Activated gamma-delta T cell (primary cell): ENCODE measurements at places on chromosomes 5 and 9.

- no peak for DNase-seq
Observed at GRCh38 chr5:117837786-117838185, 1150.6 kb downstream of the DTWD2 start.

GRCh38 chr9:132973713-132974112 lies 4.8 kb upstream of the GFI1B start:
- no peak for DNase-seq

GRCh38 chr9:95727947-95728520 lies 147.5 kb upstream of the ERCC6L2 start:
- no peak for DNase-seq

- DNase-seq: no peak
Observed at GRCh38 chr9:128383791-128384190, 12.6 kb downstream of the URM1 start.

DNA sequence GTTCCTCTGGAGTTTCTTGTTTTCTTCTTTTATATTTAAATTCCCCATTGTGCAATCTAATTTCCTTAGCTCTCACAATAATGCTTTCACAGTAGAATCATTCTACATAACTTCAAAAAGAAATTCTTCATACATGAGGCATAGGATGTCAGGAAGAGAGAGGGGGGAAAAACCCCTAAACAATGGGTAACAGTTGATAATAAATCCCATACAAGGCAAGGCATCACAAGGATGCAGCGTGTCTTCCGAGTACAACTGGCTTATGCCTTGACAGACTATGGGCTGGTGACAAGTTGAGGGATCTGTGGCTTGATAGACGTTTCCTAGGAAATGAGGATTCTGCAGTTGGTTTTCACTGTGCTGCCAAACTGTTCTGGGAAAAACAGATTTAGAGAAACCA lies 247.4 kb downstream of the ARL15 start:
- no peak for DNase-seq

DNA sequence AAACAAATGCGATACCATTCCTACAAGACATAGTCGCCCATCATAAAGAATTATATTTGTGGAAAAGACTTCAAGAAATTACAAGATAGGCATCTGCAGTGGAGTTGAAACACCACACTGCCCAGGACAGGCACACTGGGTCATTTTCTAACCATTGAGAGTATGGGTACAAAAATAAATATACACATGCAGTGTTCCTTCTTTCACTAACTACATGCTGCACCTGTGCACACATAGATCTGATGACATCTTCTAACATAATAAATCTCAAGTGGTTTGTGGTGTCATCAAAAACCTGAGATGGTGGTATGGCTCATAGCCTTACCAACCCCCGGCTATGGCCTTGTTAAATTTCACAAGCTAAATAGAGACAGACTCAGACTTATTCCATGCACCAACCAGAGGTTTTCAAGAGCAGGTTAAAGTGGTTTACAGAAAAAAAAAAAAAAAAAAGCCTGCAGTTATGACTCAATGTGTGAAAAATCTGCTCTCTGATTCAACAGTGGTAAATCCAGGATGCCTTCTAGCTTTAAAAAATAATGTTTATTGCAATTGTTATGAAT lies 12.4 kb upstream of the NFIB start:
- no peak for DNase-seq

GRCh38 chr5:136329484-136330190 lies 35.7 kb downstream of the TRPC7 start:
- no peak for DNase-seq

DNA sequence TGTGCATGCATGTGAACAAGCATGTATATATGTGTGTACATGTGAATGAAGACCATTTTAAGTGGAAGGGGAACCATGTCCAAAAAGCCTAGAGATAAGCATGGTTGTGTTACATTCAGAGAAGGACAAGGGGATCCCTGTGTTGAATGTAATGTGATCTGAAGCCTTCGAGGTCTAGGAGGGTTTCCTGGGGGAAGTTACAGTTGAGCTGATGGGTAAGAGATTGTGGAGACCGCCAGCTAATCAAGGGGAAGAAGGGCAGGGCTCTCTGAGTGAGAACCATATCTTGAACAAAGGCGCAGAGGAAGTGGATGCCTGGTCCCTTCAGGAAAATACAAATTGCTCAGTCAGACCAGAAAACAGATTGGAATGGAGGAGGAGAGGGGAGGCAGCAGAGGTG lies 45.5 kb upstream of the TNFSF15 start:
- DNase-seq: no peak

DNA sequence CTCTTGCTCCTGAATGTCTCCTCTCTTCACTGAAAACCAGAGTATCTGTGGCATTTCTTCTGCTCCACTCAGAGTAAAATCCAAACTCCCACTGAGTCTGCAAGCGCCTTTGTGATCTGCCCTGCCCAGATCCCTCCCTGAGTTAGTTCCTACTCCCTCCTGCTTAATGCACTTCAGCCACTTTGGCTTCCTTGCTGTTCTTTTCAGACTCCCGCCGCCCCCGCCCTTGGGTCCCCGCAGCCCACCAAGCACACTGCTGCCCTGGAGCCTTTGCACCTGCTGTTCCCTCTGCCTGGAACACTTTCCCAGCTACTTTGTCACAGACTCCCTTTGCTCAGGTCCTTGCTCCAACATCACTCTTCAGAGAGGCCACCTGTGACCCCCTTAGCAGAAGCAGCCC lies 127.2 kb upstream of the SLC25A48 start:
- no peak for DNase-seq

GRCh38 chr5:147805030-147805454 lies 22.5 kb upstream of the JAKMIP2 start:
- DNase-seq: no peak

GRCh38 chr9:114374936-114375335 lies 12.8 kb downstream of the AKNA start:
- no peak for DNase-seq

DNA sequence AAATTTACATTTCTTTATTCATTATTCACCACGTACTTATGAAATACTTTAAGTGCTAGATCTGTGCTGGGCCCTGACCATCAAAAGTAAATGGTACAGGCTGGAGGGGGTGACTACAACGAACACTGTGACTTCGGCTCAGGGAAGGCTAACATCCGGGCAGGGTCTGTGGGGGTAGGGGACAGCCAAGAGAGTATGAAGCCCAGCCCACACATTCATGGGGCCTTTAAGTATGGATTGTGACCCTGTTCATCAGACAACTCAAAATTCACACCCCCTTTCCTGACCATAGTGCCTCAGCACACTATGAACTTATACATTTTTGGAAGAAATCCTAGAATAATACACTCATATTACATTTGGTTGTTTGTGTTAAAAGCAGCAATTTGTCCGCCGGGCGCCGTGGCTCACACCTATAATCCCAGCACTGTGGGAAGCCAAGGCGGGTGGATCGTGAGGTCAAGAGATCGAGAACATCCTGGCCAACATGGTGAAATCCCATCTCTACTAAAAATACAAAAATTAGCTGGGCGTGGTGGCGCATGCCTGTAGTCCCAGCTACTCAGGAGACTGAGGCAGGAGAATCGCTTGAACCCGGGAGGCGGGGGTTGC lies 33.3 kb downstream of the MORN5 start:
- no peak for DNase-seq

DNA sequence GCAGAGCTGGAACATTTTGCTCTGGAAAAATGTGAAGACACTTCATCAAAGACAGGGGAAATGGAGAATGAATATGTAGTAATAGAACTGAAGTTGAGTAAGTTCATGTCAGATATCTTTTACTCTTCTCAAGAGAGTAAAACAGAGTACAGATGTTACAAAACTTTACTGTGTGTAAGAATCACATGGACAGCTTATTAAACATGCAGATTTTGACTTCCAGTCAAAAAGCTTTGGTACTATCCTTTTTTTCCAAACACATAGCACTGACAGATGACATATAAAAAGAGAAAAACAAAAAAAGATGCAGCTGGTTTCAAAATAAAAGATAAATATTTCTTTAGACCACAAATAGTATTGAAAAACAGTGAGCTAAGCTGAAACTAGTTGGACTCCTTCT lies 115.4 kb downstream of the FBN2 start:
- no peak for DNase-seq

DNA sequence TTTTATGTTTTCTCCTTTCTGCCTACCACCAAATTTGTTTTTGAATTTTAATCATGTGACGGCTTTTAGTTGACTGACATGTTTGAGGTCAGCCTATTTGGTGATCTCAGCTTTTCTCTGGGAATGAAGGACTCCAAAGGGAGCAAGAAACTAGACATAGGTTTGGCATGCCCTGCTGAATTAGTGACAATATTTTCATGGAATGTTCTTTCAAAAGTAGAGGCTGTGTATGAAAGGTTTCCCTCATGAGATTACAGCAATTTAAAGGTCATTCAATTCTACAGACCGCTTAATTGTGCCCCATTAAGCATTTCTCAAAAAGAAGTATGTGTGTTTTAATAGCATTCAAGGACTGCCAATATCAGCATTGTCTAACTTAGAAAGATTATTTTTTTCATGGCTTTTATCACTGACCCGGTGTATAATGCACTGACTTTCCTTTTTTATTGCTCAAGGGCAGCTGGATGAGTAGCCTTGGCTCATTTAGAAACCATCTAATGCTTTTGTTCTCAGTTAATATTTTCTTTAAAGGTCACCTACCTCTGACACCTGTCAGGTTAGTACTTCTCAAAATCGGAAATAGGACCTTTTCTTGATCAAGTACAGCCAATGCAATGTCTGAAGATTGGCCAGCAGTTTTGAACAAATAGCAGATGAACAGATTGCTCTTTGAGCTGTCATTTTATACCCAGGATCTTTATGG lies 8.1 kb upstream of the MLLT3 start:
- DNase-seq: no peak

- DNase-seq: no peak
Observed at GRCh38 chr9:85212887-85213286, 528.9 kb downstream of the AGTPBP1 start.

- DNase-seq: no peak
Observed at GRCh38 chr9:2066312-2067273, 51.4 kb downstream of the SMARCA2 start.

GRCh38 chr5:71778678-71779276 lies 59.7 kb downstream of the CARTPT start:
- no peak for DNase-seq

- no peak for DNase-seq
Observed at GRCh38 chr5:84821924-84822323, 437.2 kb upstream of the EDIL3 start.

GRCh38 chr9:76883341-76883855 lies 22.5 kb downstream of the PRUNE2 start:
- no peak for DNase-seq

DNA sequence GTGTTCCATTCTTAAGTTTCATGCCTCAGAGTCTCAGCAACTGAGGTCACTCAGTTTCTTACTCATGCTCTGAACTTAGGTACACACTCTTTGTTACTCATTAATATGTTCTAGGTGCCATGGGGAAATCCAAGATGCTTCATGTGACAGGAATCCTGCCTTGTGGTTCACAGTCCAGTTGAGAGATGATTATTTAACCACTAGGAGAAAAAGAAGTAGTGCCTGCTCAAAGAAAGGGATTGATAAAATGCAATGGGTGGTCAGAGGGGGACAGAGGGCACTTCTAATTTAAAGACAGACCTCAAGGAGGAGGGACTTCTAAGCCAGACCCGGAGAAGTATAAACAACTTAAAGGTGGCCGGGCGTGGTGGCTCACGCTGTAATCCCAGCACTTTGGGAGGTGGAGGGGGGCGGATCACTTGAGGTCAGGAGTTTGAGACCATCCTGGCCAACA lies 69.0 kb downstream of the UGCG start:
- DNase-seq: no peak

- no peak for DNase-seq
Observed at GRCh38 chr9:18799428-18799827, 233.6 kb downstream of the SAXO1 start.

DNA sequence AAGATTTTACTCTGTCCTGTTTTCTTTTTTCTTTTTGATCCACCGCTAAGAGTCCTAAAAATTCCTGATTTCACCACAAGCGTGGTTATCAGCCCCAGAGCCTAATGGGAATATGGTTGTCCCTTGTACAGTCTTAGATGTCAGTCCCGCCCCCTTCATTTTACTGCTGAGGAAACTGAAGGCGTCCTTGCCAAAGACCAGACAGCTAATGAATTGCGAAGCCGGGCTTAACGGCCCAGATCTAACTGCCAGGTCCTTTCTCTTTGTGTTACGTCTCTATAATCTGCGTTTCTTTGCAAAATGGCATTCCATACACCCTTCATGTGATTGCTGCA lies 497 bp downstream of the NSA2 start:
- no peak for DNase-seq

- DNase-seq: no peak
Observed at GRCh38 chr5:170809551-170809950, 26.0 kb downstream of the GABRP start.

DNA sequence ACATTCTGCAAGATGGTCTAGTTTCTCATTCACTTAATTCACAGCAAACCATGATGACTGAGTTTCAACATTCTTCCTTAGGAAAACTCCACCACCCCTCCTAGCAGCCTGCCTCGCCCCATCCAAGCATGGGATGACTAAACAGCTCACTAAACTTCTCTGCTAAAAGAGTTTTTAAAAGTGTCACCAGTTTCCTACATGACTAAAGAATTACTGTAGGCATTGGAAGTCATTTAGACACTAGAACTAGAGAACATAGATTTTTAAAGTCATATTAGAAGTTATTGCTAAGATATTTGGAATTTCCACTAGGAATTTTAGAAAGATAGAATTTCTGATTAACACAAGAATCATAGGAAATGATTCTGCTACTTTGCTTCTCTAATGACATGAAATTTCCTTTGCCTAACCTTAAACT lies 5.5 kb upstream of the ESM1 start:
- DNase-seq: no peak

DNA sequence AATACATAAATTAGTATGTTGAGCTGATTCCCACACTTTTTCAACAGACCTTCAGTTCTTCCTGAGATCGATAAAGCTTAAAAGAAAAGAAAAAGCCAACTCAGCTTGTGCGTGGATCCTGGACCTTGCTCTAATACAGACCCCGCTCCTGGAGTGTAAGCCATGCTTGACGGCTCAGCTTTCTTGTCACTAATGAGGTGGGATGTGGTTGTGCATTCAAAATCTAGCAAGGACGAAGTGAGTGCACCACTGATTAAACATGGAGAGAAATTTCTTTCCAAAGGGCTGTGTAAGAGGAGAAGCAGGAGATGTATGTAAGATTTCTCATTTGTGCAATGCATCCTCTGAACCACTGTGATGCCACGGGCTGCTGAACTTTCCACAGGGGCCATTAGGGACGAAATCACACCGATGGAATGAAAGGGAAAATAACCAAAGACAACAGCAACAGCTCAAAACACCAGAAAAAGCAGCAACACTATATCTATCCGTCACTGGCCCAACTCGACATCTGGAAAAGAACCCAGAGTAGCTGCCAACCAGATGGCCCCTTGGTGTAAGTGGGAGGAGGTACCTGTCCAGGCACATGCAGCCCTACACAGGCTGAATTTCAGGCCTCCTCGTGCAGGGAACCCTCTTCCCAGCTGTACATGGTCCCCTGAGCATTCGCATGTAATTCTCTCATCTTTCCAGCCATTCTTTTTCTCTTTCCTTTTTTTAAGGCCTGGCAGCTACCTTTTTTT lies 178.9 kb downstream of the SREK1 start:
- DNase-seq: no peak
